Endodermal cell (in vitro differentiated cells): ENCODE measurements at places on chromosomes 6 and 20. TPM values are rescaled to one million over a fixed set of nuclear protein-coding genes. Genes with fewer than 3 reads are reported as not detected.
A peak's percentile ranks its signal among the peaks of the same experiment; 100 is the strongest.

DNA sequence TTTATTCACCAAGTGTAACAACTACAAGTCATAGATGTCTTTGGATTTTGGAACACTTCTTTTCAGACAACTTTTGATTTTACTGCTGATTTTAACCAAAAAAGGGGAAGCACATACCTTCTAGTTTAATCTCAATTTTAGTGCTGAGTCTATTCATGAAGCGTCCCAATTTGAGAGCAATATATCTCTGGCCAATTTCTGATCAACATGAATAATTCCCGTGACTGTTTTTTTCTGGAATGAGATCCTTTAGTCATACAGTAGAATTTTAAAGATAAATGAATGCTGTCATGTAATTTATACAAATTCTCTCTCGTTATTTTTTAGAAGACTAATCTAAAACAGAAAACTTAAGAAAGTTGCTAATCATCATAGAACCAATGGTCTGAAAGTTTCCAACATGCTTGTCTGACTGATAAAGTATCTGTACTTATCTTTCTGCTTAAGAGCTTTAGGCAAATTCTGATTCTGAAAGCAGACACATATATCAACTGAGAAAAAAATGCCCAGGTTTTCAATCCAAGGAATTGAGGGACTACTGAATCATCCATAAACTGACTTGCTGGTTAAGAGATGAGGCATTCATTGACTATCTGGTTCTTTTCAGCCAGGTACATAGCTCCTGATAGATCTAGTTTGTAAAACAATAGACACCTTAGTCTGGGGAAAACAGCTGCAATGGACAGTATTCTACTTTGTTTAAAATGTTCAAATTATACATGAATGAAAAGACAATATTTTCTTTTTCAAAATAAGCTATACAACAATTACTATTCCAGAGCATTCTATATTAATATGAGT, 657.5 kb downstream of the RFPL4B start:
- DNase-seq = no peak

The TP53RK gene
- 9.9 and 10.5 TPM in 2 replicates for total RNA-seq

The SLC2A10 gene
- total RNA-seq = 11.4 and 12.4 TPM in 2 replicates

DNA sequence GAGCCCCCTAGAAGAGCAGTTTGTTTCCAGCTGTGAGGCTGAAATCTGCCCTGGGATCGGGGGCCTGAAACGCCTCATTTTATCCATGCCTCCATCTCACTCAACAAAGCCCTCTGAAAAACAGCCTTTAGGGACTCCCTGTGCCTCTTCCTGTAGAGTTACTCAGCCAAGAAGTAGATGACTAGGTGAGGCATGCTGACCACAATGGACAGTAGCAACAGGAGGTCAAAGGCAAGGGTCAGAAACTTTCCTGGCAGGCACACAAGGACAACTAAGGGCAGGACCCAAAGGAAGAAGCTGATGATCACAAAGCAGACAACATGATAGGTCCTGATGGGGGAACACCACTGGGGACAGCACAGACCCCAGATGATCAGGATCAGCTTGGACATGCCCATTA, 12.8 kb downstream of the MAS1L start:
- no peak for DNase-seq

- peak; percentile 77 for DNase-seq
These were observed 386.4 kb upstream of the MMS22L start for GRCh38 chr6:97669191-97670031.

DNA sequence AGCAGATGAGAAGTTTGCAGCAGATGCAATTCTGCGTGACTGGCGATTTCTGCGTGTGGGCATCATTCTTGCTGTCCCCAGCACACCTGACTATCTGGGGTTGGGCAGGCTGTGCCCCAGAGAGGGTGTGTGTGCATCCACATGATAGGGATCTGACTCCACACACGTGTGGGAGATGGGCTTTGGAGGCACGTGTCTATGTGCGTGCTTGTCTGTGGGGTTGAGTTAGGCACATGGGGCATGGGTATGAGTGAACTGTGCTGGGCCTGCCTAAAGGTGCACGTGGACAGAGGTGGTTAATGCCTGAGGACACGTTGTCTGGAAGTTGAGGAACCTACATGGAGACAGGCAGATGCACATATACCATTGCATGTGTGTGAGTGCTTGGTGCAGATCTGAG, 50.3 kb downstream of the CD40 start:
- no peak for DNase-seq

The TEAD3 gene
- total RNA-seq = 22.7 and 23.5 TPM in 2 replicates

DNA sequence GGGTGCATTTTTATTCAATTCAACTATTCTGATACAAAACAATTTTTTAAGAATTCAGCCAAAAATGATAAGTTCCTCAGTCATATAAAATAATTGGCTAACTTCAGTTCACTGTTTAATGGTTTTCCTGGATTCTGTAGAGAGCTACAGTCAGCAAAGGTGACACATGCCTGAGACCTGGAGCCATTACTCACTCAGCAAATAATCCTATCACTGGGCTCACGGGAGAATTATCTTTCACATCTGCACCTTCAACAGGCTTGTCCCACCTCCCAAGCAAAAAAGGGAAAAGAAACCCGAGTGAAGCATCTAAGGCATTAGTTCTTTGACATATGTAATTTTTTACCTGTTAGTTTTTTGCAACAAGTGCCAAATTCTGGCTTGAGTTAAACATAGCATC, 34.9 kb upstream of the FOXA2 start:
- no peak for DNase-seq

- peak; percentile 53 for DNase-seq
These were observed 19.1 kb upstream of the ARMC12 start for GRCh38 chr6:35717449-35718374.

GRCh38 chr6:116238083-116238482, 15.8 kb downstream of the TSPYL4 start:
- no peak for DNase-seq

DNA sequence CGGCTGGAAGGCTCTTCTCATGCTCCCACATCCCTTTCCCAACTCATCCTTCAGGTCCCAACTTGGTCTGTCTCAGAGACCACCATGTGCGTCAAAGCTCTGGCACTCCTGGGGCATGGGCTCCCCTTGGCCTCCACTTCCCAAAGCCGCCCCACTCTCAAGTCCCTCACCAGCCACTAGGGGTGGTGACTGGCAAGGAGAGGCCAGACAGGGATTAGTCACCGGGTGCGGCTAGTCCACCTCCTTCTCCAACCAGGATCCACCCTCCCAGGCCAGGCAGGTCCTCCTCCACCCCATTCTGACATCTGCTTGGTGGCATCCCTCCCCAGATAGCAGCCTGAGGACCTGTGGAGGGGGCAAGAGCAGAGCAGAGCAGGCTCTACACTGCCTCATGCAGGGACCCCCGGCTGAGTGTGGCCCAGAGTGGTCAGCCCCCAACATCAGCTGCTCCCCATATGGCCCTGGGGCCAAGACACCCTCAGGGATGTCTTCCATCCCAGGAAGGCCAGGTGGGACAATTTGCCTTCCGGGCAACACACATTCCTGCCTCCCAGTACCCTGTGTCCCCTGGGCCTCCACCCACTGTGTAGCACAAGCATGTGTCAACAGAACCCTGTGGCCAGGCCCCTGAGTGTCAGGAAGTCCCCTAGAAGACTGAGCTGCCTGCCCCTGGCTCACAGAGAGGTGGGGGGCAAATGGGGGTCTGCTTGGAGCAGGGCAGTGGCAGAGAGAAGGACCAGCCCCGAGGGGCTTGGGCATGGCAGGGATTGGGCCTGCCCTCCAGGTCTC, 29.2 kb downstream of the YTHDF1 start:
- DNase-seq = no peak

DNA sequence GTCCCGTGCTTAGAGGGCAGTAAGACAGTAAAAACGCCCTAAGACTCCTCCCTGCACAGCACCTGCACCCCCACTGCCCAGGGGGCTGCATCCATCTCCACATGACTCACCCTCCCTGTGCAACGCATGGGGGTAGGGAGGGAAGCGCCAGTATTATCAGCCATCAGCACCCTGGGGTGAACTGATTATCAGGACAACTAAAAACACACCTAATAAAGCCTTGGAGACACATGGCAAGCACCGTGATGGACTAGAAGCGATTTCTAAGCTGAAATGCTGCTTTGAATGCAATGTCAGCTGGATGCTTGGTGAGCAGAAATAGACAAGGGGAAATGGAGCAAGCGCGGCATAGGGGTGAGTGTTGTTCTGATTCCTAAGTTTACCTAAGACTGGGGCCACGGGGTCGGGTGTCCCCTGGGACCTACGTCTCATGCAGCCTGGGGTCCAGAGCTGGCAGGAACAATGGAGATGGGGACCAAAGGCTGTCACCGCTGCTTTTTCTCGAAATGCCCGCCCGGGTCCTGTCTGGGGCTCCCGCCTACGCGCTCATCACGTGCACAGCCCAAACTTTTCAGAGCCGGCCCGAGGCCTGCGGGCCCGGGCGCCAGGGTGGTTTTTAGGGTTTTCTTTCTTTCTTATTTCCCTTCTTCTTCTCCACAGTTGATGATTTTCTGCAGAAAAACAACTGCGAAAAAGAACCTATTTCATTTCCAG, 702 bp upstream of the TNFAIP3 start:
- no peak for DNase-seq

DNA sequence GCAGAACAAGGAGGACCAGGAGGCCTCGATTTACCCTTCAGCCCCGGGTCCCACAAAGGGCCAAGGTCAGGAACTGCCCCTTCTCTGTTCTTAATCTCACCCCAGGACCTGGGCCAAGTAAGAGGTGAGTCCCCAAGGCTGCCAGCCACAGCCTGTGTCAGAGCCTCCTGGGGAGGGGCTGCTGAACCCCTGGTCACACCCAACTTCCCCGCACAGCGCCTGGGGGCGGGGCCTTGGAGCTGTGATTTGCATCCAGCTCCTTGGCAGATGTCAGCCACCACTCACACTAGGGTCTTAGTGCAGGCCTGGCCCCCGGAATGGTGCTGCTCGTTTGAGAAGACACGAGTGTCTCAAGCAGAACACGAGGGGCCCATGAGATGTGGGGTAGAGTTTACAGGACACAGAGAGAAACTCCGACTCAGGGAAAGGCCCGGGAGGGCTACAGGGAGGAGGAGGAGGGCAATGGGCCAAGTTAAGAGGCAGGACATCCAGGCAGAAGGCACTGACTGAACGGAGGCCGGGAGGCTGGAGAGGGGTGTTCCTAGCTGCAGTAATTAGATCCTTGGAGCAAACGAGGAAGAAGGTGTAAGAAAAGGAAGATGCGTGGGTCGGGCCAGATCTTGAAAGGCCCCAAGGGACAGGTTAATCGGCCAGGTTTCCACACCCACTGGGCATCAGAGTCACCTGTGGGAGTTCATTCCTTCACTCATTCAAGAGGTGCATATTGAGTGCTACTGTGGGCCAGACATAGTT, 26.9 kb downstream of the ZBP1 start:
- DNase-seq = peak; percentile 60

DNA sequence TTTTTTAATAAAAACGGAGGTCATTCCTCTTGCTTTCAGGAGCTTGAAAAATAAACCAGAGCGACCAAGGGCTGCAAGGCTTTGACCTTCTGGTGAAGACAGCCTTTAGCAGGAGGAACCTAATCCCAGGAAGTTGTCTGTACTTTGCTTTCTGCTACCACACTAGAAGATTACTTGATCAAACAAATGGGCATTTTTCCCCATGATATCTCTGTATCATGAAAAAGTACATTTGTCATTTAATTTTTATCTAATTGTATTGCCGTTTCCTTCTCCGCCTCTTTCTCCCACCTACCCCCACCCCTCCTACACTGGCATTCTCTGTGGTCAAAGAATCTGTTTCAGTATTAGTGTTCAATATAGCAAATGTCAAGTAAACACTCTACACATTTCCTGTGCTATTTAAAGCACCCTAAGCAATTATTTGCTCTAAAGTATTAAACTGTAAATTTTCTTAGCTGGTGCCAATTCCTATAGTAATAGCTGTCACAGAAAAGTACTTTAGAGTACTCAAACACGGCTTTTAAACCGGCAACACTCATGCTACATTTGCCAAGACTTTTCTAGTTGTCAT, 29.7 kb downstream of the ATXN1 start:
- no peak for DNase-seq

The SPDEF gene
- total RNA-seq = 1.1 to 1.4 TPM (median 1.4 TPM) in 3 replicates

The SEL1L2 gene
- not detected in 2 replicates for total RNA-seq

DNA sequence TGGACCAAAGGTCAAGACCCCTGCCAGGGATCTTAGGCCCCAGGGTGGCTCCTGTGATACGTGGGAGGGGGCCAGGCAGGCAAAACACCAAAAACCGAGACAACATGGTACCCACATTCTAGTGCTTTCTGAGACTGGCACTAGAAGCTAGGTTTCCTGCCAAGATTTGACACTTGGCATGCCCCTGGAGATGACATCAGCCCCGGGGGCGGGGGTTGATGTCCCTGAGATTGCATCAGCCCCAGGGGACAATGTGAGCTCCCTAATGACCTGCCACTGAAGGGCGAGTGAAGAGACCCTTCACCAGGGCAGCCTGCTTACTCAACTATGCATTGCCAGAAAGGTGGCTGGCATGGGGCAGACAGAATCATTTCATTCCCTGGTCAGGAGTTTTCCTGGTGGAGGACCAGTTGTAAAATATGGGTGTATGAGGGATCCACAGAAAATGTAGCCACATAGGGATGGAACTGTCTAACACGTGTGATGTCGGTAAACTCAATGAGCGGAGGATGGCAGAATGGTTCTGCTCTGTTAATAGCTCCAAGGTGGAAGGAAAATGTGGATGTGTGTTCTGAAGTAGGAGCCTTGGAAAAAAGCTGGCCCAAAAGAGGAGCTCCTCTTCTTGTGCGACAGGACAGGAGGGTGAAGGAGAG, 219.7 kb downstream of the UNC5CL start:
- no peak for DNase-seq

The GABRR2 gene
- total RNA-seq = 0.15 and 0.18 TPM in 2 replicates
